Osteoblast (primary cell): ENCODE measurements at places on chromosomes 3 and 15. TPM values are rescaled to one million over a fixed set of nuclear protein-coding genes. Genes with fewer than 3 reads are reported as not detected.
A peak's percentile ranks its signal among the peaks of the same experiment; 100 is the strongest.

Gene IDH2
- 51.0 and 61.6 TPM in 2 replicates for total RNA-seq

Gene WDR93
- under 0.01 and 0.36 TPM in 2 replicates for total RNA-seq

Gene CADPS
- 3.2 TPM in 1 of 2 replicates, not detected in the other for total RNA-seq

Gene HRH1
- 9.8 and 12.4 TPM in 2 replicates for total RNA-seq

Gene GFM1
- total RNA-seq, result 46.9 and 52.5 TPM in 2 replicates

Gene NAA50
- 163 and 169 TPM in 2 replicates for total RNA-seq

Gene B3GNT5
- 0.36 and 0.59 TPM in 2 replicates for total RNA-seq

Gene CHL1
- total RNA-seq, result 3.6 and 10.3 TPM in 2 replicates

Gene RNU5B-1
- total RNA-seq, result not detected in 2 replicates

Gene HESX1
- 0.29 and 0.72 TPM in 2 replicates for total RNA-seq

DNA sequence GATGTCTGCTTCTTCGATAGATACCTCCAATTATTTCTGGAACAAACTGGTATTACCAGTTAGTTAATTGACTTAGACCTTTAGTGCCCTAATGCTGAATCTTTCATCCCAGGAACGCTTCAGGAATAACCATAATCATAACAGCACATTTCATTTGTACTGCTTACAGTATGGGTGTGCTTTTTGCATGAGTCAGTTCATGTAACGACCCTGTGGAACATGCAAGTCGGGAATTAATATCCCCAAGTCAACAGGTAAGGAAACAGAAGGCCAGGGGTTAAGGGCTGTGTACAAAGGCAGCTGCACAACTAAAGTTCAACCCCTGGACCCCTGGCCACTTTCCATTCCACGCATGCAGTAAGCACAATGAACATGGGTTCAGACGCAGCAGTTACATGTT is 49.2 kb downstream of the ADCY5 start:
- DNase-seq, result no peak

- peak; percentile 79 for DNase-seq
These were observed 29.0 kb upstream of the TIMP4 start for GRCh38 chr3:12187448-12188327.

GRCh38 chr3:23834082-23834870 is 28.5 kb downstream of the UBE2E1 start:
- DNase-seq, result peak; percentile 34

DNA sequence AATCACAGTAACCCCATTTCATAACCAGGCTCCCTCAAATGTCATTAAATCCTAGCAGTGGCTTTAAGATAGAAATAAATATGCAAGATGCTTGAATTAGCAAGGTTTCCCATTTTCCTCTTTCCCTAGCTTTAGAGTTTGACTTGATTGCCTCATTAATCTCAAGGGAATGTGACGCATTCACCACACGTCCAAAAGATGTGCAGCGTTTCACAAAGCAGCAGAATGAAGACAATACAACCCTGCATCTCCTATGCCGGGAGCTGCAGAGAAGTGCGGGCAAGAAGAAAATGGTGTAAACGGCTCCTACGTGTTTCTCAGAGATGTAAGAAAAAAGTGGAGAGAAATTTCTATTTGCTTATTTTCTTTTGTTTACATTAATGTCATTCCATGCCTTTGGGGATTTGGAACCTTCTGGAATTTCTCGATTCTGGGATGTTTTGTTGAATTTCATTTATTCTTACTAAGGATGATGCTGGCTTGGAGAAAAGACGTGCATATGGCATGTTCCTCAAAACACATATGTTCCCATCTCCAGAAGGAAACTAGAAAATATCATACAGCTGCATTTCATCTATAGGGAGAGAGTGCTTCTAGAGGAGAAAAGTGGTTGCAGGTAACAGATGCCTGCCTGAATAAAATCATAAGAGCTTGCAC is 27.8 kb upstream of the FRMD4B start:
- DNase-seq, result no peak

DNA sequence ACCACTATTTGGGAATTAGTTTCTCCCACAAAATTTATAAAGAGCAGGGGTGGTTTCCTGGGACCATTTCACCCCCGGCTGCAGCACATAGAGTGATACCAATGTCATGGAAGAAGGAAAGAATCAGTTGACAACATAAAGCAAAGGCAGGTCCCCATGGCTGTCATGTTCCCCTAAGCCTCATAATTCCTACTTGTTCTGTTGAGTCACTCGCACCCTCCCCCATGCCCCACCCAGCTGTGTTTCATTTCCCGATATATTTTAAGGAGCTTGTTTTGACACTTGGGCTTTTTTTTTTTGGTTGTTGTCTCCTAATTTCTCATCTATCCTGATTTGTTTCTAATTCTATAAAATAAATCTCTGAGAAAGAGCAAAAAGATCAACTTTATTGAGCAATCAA is 24.9 kb downstream of the ERC2 start:
- DNase-seq, result no peak

GRCh38 chr3:171871392-171872274 is 28.5 kb downstream of the TMEM212 start:
- DNase-seq, result no peak

DNA sequence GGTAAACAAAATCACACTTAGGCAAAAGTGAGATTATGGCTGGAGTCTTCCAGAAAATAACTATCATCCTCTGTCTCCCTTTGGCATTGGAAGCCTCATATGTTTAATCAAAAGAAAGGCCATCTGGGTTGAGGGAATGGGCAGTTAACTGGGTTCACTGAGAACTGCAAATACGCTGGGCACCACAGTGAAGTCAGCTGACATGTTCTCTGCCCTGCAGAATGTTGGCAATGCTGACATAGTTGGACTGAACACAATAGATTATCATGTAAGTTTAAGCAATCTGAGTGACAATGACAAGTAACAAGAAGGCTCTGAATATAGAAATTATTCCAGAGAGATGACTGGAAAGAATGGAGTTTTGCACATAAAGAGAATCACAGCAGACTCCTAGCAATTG is 43.8 kb upstream of the SLC25A26 start:
- DNase-seq, result no peak

DNA sequence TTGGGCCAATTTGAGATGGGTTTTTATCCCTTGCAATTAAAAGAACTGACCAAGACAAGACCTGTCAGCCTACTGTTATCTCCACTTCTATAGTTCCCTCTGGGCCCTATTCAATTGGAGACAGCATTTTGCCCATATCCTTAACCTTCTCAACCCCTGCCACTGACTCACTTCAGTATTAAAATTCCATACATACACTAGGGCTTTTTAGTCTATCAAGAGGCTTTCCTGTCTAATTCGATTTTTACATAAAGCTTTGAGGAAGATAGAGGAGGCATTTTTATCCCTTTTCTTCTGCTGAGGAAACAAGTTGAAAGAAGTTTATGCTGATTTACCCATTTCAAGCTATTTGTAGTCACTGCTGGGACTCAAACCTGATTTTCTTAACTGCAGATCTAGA is 51.1 kb downstream of the GTF2E1 start:
- DNase-seq, result no peak

DNA sequence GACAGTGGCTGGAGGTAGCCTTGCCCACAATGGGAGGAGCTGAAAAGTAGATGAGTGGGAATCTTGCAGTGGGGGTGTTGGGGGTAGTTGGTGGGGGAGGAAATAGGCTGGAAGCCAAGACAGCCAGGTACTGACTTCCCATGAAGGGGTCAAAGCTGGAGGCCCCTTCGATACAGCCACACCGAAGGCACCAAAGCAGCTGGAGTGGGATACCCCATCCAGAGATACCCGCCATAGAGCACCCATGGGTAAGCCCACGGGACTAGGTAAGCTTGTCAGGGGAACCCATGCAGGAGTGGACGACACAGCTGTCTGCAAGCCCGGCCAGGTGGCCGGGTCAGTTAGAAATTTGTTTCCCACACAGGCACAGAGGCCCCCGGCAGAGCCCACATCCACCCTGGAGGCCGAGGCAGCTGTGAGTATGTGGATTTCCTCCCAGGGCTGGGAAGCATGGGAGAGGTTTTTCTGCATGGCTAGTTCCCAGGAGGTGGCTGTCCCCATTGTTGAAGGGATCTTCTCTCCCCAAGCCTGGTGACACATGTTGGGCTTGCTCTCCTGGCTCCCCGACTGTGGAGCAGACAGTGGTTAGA is 28.6 kb downstream of the PRR23E start:
- DNase-seq, result no peak

DNA sequence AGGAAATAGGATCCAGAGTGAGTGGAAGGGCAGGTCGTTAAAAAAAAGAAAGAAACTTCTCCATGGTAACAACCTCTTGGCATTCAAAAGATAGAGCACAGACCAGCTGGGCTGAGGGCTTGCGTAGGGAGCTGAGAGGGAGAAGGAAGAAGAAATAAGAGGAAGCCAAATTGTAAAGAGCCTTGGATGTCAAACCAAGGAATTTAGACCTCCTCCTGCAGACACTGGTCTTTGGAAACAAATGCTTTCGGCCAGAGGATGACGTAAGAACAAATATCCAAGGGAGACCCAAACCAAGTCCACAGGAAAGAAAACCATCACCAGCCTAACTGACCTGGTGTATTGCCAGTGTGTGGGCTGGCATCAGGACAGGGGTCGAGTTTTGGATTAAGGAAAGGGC is 155.2 kb downstream of the UACA start:
- no peak for DNase-seq

- no peak for DNase-seq
These were observed 610 bp upstream of the SATB1 start for GRCh38 chr3:18425641-18426257.

DNA sequence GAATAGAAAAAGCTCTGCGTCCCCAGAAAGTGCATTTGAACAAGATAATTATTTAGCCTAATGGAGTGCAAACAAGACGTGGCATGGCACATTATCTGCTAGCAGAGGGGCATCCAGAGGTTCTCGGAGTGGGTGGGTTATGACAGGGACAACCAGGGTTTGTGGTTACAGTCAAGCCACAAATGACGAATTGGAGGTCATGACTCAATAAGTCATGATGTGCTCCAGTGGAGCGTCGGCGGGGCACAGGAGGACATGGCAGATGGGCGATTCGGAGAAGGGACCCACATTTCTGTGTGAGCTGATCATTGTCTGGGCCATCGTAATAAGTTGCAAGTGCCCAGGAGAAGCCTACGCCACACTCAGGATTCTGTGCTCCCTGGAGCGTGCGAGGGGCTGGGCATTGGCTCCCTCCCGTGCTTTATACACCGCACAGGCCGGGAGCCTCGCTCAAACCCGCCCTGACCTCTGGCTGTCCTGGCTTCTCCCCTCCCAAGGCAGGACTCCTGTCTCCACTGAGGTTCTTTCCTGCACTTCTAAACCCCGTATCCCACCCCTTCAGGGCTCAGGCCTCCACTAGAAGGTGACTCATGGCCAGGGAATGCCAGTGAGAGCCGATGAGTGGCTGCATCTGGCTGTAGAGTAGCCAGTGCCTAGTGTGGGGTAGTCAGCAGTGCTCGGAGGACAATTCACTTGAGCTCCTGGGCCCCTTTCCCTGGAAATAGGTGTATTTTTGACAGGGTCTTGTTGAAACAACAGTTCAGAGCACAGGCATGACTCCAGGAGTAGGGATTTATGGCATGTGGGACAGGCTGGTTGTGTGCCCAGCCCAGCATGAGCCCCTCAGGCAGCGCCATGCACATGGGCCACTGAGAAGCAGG is 67.4 kb downstream of the GRIP2 start:
- peak; percentile 99 for DNase-seq

GRCh38 chr3:194119831-194120590 is 15.9 kb upstream of the HES1 start:
- no peak for DNase-seq

DNA sequence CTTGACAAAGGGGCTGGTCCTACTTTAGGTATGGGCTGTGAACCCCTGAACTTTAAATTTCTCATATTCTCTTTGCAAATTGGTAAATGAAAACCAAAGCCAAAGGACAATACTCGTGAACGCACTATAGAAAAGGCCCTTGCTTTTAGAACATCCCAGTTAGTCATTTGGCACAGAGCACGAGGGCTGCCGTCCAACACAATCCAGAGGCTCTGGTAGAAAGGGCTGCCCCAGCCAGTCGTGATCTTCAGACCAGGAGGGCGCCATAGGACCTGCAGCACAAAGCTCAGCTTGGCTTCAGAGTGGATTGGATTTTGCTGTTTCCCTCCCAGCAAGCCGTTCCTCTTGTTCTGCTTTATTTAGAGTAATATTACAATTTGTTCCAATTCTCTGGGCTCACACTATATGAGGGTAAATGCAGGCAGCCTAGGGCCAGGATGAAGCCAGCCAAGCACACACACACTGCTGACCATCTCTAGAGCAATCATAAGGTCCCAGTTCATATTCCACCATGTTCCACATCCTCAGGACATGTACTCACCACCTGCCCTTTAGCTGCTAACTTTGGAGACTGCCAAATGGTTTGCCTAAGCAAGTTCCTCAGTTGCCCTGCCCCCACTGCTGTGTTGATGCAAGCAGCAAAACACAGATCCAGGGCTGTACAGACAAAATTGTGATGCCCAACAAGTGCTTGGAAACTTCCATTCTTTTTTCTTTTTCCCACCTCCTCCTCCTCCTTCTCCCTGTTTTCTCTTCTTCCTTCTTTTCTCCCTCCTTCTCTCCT is 6.0 kb upstream of the BFSP2 start:
- DNase-seq, result peak; percentile 93

DNA sequence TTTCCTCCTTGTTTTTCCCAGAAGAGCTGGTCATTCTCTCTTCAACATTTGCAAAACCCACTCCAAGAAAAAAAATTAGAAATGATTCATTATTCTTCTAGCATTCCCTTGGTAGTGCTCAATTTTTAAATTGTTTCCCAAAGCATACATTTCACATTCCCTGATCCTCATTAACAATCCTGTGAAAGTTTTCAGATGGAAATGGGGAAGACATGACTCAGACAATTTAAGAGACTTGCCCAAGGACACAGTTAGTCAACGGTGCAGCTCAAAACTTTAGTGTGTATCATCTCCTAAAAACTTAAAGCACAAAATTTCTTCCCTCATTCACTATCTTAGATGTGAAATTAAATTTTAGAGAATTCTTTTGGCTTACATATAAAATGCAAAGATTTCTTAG is 17.1 kb upstream of the ABI3BP start:
- peak; percentile 54 for DNase-seq

DNA sequence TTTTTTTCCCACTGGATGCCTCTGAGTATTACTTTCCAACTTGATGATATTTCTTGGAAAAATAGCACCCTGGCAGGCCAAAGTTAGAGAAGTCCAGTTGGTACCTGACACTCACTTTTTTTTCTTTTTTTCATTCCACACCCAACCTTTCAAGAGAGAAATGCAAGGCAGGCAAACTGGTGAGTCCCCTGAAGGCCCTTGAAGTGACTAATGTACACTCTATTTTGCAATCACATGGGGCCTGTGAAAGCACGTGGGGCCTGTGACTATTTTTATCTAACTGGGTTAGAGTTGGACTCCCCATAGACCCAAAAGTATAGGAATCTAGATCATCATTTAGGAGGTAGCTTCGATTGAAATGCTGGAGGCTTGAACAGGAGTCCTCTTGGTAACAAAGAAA is 316.7 kb downstream of the CHL1 start:
- DNase-seq, result no peak

DNA sequence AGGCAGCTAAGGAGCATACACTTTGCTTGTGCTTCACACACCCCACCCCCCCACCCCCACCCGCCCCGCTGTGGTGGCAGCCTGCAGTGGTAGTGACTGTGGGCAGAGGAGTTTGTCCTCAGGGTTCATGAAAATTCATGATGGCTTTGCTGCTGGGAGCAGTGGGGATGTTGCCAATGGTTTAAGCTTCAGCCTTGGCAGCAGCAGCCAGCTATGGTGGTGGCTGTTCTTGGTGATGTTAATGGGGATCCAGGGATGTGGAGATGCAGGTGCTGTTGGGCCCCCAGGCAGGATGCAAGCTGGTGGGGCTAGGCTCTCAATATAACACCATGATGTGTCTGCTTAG is 55.8 kb downstream of the TNFAIP8L3 start:
- no peak for DNase-seq
